Large intestine (tissue), 12 donors: ENCODE measurements at places on chromosomes 7 and 10. TPM values are rescaled to one million over a fixed set of nuclear protein-coding genes. Genes with fewer than 3 reads are reported as not detected.

SPDYE11 gene
- 0.51 TPM for polyA plus RNA-seq

TMEM176B gene
- polyA plus RNA-seq, result 291 TPM

IFIT1 gene
- 7.9 TPM for polyA plus RNA-seq

STEAP1B gene
- 1.5 TPM for polyA plus RNA-seq

DNA sequence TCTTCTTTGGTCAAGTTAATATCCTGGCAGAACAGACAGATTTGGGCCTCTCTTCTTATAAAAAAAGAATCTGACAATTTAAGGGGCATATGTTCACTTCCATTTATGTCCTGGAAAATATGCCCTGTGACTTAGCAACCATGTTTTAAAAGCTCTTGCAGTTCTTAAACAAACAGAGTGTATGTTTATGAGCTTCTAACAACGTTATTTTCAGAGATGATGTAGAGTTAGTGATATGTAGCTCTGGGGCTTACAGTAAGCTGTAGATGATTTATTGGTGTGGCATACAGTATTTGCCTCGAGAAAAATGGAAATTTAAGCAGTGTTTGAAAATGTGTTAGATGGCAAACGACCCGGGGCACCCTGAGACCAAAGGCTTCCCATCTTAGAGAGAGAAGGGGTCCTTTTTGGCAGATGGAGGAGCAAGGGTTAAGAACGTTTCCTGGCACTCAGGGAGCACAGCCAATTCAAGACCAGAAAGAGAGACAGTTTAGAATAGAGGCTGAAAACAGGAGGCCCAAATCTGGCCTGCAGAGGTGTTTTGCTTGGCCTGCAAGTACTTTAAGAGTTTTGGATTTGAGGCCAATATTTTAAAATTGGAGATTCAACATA is 397.5 kb downstream of the KCNMA1 start:
- DNase-seq, result peak; percentile 45

GRCh38 chr10:69018613-69019012 is 30.0 kb downstream of the KIFBP start:
- DNase-seq, result no peak

- DNase-seq, result no peak
These were observed 167.3 kb upstream of the MYO3A start for GRCh38 chr10:25766687-25767221.

- DNase-seq, result no peak
These were observed 64.1 kb downstream of the SHOC2 start for GRCh38 chr10:110983466-110983865.

DNA sequence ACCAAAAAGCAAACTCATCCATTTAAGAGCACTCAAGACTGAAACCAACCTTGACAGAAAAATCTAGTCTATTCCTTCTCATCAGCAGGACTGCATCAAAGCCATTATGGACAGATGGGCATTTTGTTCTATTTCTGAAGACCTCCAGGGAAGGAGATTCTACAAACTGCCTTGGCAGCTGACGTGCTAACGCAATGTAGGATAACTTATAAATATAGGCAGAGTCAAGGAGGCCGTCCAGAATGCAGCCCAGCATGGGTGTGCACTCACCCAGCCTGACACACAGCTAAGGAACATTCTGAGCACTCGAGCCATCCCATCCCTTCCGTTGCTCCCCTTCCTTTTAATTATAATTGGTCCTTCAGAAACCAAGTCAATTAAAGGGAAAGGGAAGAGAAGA is 25.3 kb upstream of the NEBL start:
- no peak for DNase-seq

DNA sequence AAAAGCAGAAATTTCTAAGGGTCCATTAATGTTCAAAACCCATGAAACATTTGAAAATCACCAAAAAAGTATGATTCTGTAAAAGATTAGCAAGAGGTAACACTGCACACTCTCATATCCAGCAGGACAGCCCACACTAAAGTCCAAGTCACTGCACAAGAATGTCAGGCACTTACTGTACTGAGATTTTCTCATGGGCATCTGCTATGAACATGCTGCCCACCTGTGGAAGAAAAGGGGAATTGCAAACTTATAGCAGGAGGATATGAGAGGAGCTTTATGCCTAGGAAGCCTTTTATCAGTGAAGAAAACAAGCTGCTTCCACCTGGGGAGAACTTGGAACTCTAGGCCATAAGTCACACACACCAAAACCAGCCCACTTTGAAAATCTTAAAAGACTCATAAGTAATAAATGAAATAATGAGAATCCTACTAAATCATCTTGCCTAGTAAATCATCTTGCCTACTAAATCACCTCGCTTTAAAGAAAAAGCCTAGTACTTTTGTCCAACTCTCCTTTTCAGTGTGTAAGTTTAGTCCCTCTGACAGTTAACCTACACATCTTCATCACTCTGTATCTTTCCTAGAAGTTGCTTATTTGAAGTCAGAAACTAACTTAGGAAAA is 46.1 kb downstream of the ARMH3 start:
- peak; percentile 83 for DNase-seq

- DNase-seq, result no peak
These were observed 34.5 kb downstream of the DNAJB6 start for GRCh38 chr7:157371296-157371695.

- no peak for DNase-seq
These were observed 174.8 kb downstream of the RTKN2 start for GRCh38 chr10:62093863-62094291.

GRCh38 chr7:18703685-18704084 is 208.1 kb downstream of the HDAC9 start:
- no peak for DNase-seq

- no peak for DNase-seq
These were observed 1396.5 kb upstream of the CELF2 start for GRCh38 chr10:9621216-9621615.

DNA sequence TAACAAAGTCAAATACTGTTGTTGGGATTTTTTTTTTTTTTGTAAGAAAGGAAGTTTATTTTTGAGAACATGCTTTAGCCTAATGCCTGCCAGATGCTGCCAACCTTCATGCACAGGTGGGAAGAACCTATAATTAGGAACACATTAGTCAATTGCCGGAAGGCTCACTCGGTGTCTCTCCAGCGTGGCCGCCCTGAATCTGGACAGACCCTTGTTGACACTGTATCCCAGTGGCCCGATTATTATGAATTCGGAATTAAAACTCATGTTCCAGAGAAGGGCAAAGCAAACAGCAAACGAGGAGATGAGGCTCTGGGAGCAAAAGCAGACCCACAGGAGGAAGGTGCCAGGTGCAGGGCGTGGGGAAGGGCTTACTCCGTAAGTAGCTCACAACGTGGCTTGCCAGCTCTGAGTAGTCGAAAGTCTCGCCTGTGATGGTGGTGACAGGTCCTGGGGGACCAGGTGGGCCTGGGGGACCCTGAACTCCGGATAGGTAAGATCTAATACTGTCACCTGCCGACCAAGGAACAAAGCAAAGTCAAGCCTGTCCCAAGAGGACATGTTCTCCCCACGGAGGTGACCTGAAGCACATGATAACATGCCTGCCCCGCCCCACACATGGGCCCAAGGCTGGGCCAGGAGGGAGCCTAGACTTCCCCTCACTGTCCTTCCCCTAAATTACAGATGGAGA is 48.3 kb downstream of the COL17A1 start:
- no peak for DNase-seq

GRCh38 chr7:8169171-8169570 is 92.8 kb downstream of the ICA1 start:
- no peak for DNase-seq

- DNase-seq, result no peak
These were observed 106.7 kb downstream of the LHPP start for GRCh38 chr10:124568339-124568738.

GRCh38 chr10:43000651-43001426 is 76.0 kb upstream of the RET start:
- no peak for DNase-seq

DNA sequence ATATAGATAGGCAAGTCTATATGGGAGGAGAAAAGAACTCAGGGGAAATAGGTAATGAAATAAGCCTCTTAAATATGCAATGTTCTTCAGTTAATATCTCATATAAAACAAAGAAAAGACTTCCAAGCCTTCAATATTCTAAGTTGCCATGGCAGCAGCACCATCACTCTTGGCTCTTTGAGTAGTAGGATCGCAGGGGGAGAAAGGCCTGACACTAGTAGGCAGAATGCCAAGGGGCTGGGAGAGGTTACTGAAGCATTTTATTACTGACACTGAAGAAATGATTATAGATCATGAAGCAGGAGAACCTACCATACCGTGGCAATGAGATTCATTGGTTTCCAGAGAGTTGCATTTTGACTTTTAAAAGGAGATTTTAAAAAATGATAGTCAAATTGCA is 193.9 kb downstream of the NXPH1 start:
- no peak for DNase-seq

DNA sequence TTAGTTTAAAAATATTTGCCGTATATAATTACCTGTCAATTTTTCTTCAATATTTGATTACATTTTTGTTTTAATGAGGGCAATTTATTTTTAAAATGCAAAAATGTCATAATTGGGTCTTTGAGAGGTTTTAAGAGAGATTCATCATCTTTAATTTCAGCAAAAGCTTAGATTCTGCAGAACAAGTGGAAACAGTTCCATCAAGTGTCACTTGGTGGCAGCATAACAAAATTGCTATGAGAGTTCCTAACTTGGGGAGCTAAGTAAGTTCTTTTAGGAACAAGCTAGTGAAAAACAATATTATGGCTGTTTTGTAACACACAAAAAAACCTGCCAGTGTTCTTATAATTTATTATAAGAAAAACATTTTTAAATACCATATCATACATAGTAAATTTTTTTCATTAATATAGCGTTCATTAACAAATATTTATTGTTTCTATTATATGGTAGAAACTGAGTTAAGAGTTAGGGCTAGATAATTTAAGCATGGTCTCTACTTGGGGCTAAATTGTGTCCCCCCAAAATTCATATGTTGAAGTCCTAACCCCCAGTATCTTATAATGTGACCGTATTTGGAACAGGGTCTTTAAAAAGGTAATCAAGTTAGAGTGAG is 155.2 kb downstream of the MAGI2 start:
- DNase-seq, result no peak

DNA sequence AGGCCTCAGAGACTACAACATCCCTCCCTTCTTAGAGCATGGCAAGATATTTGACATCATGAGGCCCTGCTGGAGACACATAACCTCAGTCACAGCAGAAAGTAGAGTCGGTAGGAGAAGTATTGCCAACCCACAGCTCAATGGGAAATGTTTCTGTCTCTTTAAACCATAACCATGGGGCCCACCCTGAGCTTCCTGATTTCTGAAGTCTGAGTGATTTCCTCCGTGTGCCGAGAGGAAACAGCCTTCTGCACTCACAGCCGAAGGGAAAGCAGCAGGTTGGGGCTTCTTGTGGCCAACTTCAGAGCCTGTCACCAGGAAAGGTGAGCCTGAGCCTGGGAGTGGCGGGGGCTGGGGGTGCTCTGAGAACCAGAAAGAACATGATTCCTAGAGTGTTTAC is at the start of gene GIMAP1:
GIMAP1 (plus strand) TSS at position 246 of the 400 bp plus-strand sequence. CDS start 2,435 bp downstream, outside the sequence.
- no peak for DNase-seq
